ENCODE measurements at places on chromosomes 6 and 20. TPM values are rescaled to one million over a fixed set of nuclear protein-coding genes. Genes with fewer than 3 reads are reported as not detected.

GRCh38 chr6:151431337-151431736, 20.6 kb downstream of the RMND1 start:
- no peak for DNase-seq

- no peak for DNase-seq
These were observed 216.8 kb downstream of the HACE1 start for GRCh38 chr6:104642871-104643270.

GRCh38 chr6:159807150-159807858, 7.2 kb downstream of the PNLDC1 start:
- DNase-seq = no peak

Gene SEC63
- 82.4 TPM for total RNA-seq

Gene MLIP
- not detected for total RNA-seq

Data from stomach (tissue), 19 donors.